Osteocyte (in vitro differentiated cells): ENCODE measurements at places on chromosomes 11 and 22. TPM values are rescaled to one million over a fixed set of nuclear protein-coding genes. Genes with fewer than 3 reads are reported as not detected.

BEST1 gene
- total RNA-seq: 0.81 and 2.0 TPM in 2 replicates

DNA sequence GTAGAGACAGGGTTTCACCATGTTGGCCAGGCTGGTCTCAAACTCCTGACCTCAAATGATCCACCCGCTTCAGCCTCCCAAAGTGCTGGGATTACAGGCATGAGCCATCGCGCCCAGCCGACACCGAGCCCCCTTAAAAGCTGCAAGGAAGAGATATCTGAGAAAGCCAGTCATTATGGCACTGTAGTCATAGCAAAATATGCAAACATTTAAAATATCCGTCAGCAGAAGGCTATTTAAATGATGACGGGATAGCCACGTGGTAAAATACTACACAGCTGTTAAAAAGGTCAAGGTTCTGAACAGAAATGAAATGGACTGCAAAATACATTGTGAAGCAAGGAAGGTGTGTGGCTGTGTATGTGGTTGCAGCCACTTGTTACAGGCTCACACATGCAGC, 6.4 kb upstream of the CCDC88B start:
- no peak overlapping the region for H3K27ac ChIP-seq
- no peak for DNase-seq
- peaks cover 10% of the 10 kb centered on the region for H3K4me1 ChIP-seq
- peaks cover 4% of the 10 kb centered on the region for H3K27me3 ChIP-seq
- no peaks in the 10 kb centered on the region for H3K36me3 ChIP-seq
- no peak overlapping the region for H3K4me3 ChIP-seq

- no peak overlapping the region for H3K27ac ChIP-seq
- H3K4me3 ChIP-seq: no peak overlapping the region
- peaks cover 7% of the 10 kb centered on the region for H3K27me3 ChIP-seq
Observed at GRCh38 chr11:113447621-113448315, 27.4 kb downstream of the DRD2 start.

DNA sequence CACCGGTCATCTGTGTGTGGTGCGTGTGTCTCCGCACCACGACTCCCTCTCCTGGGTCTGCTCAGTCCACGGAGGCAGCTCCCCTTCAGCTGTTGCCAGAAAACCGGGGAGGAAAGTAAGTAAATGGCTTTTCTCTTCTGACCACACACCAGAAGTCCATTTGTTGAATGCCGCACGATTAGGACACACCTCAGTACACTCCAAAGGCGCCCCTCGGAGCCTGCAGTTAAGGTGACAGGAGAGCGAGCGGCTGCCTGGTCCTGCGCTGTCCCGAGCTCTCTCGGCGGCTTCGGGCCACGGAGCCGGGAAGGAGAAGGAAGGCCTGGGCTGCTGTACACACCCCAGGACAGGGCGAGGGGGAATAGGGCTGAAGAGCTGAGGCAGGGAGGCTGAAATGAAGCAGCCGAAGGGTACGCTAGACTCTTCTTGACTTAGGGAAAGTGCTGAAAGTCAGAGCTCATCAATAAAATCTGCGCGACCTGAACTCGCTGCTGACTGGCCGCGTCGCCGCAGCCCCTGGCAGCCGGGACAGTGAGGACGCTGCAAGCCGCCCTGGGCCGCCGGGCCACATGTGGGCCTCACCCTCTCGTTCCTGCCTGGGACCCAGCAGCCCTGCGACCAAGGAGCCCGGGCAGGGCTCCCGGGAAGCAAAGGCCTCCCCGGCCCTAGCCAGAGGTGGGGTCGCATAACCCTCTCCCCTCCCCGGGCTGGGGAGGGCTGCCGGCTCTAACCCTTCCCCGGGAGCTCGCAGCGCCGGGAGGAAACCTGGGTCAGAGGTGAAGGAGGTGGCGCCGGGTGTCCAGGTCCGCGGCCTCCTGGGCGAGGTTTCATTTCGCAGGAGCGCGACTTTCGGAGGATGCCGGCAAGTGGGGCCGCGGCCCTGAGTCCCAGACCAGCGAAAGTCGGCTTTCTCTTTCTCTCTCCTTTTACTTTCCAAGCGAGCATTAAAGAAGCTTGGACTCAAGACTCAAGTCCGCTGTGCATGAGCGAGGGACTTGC, 1.6 kb upstream of the PAX6 start:
- H3K4me3 ChIP-seq: peak overlapping the region; percentile 64
- peaks cover 52% of the 10 kb centered on the region for H3K4me1 ChIP-seq
- H3K27ac ChIP-seq: no peak overlapping the region
- peaks cover 72% of the 10 kb centered on the region for H3K27me3 ChIP-seq

HBG1 gene
- not detected in 2 replicates for total RNA-seq

- no peaks in the 10 kb centered on the region for H3K27me3 ChIP-seq
- H3K27ac ChIP-seq: peak overlapping the region; percentile 84
- peaks cover 5% of the 10 kb centered on the region for H3K36me3 ChIP-seq
- no peak for DNase-seq
- H3K4me3 ChIP-seq: no peak overlapping the region
- H3K4me1 ChIP-seq: peaks cover 90% of the 10 kb centered on the region
Observed at GRCh38 chr22:35972559-35972958, 56.1 kb downstream of the RBFOX2 start.

DNA sequence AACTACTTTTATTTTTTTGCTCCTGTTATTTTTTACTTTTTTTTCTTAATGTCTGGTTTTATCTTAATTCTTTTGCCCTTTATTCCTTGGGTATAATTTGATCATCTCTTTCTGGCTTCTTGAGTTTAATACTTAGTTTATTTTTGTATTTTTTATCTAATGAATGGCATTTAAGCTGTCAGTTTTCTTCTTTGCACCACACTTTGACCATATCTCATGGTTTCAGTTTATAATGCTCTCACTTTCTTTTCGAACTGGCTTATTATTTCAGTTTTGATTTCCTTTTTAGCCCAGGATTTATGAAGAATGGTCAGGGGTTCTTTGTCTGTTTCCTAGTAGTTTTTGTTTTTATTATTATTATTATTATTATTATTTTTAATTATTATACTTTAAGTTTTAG, 48.3 kb downstream of the QSER1 start:
- peaks cover 10% of the 10 kb centered on the region for H3K36me3 ChIP-seq
- H3K27ac ChIP-seq: no peak overlapping the region
- H3K4me1 ChIP-seq: peaks cover 19% of the 10 kb centered on the region
- H3K27me3 ChIP-seq: no peaks in the 10 kb centered on the region
- H3K4me3 ChIP-seq: no peak overlapping the region
- DNase-seq: no peak

- no peak overlapping the region for H3K4me3 ChIP-seq
- DNase-seq: no peak
Observed at GRCh38 chr22:27621486-27622070, 180.0 kb downstream of the MN1 start.

- H3K36me3 ChIP-seq: no peaks in the 10 kb centered on the region
- no peaks in the 10 kb centered on the region for H3K27me3 ChIP-seq
- no peak for DNase-seq
- H3K4me3 ChIP-seq: no peak overlapping the region
- peaks cover 4% of the 10 kb centered on the region for H3K4me1 ChIP-seq
Observed at GRCh38 chr11:16946477-16947282, 67.5 kb downstream of the PLEKHA7 start.

DNA sequence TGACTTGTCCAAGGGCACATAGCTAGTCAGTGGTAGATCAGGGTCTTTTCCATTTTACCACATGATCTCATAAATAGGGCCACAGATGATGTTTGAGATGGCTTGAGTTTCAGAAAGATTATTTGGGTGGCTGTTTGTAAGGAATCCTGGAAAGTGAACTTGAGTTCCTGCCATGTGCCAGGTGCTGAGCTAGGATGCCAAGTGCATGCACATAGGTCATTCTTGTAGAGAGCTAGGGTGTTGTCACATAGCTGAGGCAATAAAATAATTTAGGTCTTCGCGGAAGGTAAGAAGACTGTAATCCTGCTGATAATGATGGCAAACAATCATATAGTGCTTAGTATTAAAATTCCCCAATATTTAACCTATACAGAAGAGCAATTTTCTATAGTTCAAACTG, 1162.6 kb upstream of the TENM4 start:
- no peaks in the 10 kb centered on the region for H3K4me1 ChIP-seq
- no peaks in the 10 kb centered on the region for H3K36me3 ChIP-seq
- no peaks in the 10 kb centered on the region for H3K27me3 ChIP-seq
- H3K27ac ChIP-seq: no peak overlapping the region
- H3K4me3 ChIP-seq: no peak overlapping the region

DNA sequence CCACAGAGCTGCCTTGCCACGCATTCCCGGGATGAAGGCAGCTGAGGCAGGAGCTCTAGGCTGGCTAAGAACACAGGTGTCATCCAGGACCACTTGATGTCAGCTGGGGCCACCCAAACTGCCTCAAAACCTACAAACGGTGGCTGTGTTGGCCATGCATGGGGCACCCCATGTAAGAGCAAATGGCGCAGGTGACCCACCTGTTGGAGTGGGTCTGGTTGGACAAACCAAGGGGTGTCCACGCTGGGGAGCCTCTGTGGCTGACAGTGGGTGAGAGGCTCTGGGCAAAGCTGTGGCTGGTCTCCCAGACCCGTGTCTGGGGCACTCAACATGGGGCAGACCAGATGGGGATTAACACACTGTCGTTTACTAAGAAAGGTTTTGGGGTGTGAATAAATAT, 19.0 kb upstream of the SYT8 start:
- peaks cover 29% of the 10 kb centered on the region for H3K4me1 ChIP-seq
- no peak overlapping the region for H3K4me3 ChIP-seq
- H3K36me3 ChIP-seq: peaks cover 7% of the 10 kb centered on the region
- DNase-seq: no peak
- H3K27me3 ChIP-seq: peaks cover 3% of the 10 kb centered on the region

CATSPER1 gene
- total RNA-seq: 0.54 and 1.1 TPM in 2 replicates

GRCh38 chr11:15119352-15119751, 4.6 kb downstream of the INSC start:
- H3K4me1 ChIP-seq: no peaks in the 10 kb centered on the region
- no peak for DNase-seq
- H3K4me3 ChIP-seq: no peak overlapping the region
- H3K27ac ChIP-seq: no peak overlapping the region

- peaks cover 28% of the 10 kb centered on the region for H3K36me3 ChIP-seq
- H3K4me1 ChIP-seq: peaks cover 39% of the 10 kb centered on the region
- no peaks in the 10 kb centered on the region for H3K27me3 ChIP-seq
- peak overlapping the region; percentile 68 for H3K4me3 ChIP-seq
- DNase-seq: no peak
Observed at GRCh38 chr22:45843986-45844385, 133.0 kb downstream of the WNT7B start.

DNA sequence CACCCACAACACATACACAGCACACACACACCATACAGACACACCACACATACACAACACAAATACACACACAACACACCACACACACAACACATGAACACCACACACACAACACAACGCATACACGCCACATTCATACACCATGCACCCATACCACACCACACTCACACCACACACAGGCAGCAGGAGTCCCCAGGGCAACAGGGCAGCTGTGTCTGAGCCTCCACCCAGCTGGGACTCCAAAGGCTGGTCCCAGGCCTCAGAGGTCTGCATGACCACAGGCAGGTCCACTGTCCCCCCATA, 3.3 kb upstream of the WNT7B start:
- H3K4me3 ChIP-seq: no peak overlapping the region
- peaks cover 8% of the 10 kb centered on the region for H3K27me3 ChIP-seq
- no peak overlapping the region for H3K27ac ChIP-seq
- H3K4me1 ChIP-seq: peaks cover 10% of the 10 kb centered on the region
- DNase-seq: no peak
- H3K36me3 ChIP-seq: no peaks in the 10 kb centered on the region

DNA sequence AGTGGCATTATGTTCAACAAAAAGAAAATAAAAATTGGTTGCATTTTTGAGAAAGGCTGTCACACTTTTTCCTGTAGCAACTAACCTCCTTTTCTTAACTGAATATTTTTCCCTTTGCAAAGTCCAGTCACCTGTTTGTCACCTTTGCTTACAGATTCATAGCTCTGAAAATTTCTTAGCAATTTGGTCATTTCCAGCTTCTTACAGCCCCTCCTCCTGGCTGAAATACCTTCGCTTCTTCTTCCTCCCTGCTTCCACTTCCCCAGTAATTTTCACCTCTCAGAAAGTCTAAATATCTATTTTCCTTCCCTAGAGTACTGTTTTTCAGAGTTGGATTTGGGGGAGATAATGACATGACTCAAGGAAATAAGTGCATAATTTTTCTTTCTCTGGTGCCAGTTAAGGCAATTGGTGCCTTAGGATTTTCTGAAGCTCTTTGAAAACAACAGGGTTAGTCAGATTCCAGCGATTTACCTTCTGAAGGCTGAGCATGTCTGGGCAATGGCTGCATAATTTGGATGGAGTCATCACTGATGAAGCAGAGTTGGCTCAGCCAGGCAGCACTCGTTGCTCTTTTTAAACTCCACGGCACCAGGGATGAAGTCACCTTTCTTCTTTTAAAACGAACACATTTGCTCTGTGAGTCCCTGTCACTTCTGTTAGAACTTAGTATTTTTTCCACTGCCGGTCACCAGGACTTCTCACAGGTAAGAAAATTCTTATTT, 62.1 kb upstream of the AMOTL1 start:
- DNase-seq: no peak
- H3K27ac ChIP-seq: no peak overlapping the region
- no peaks in the 10 kb centered on the region for H3K4me1 ChIP-seq
- no peak overlapping the region for H3K4me3 ChIP-seq

PGA3 gene
- total RNA-seq: not detected in 2 replicates

CDKN1C gene
- 18.1 and 19.2 TPM in 2 replicates for total RNA-seq
